ENCODE measurements at places on chromosomes 7 and 10.
A peak's percentile ranks its signal among the peaks of the same experiment; 100 is the strongest.

GRCh38 chr10:488933-489215 lies 200.6 kb downstream of the DIP2C start:
- DNase-seq = no peak

- no peak for DNase-seq
These were observed 705.5 kb downstream of the GRID1 start for GRCh38 chr10:85661123-85661522.

DNA sequence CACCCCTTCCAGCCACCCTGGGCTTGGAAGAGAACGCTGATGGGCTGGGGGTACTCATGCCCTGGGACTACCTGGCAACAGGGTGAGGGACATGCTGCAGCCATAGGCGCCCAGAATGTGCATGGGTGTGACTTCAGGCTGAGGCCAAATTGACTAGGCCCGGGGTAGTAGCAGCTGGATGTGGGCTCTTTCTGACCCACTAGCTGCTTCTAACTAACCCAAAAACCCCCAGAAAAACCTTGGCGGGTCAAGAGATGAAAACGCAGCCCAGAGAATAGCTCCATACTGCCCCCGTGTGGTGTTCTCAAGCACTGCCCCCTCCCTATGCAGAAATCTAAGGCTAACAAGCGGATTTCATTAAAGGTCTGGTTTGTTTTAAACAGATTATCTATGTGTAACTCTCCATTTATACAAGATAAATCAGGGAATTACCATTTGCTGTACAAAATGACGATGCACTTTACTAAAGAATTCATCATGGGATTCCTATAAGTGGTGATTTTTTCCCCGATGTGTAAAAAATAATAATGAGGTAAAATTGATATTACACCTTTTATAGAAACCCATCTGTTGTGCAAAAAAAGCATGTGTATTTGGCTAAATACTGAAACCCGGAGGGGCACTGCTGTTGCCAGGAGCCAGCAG lies 4.2 kb downstream of the SMARCD3 start:
- DNase-seq = peak; percentile 46

GRCh38 chr7:155374276-155375252 lies 76.9 kb downstream of the INSIG1 start:
- no peak for DNase-seq

- no peak for DNase-seq
These were observed 113.1 kb downstream of the C10orf105 start for GRCh38 chr10:71606257-71607081.

GRCh38 chr10:22557321-22557720 lies 157.1 kb downstream of the PIP4K2A start:
- DNase-seq = no peak

DNA sequence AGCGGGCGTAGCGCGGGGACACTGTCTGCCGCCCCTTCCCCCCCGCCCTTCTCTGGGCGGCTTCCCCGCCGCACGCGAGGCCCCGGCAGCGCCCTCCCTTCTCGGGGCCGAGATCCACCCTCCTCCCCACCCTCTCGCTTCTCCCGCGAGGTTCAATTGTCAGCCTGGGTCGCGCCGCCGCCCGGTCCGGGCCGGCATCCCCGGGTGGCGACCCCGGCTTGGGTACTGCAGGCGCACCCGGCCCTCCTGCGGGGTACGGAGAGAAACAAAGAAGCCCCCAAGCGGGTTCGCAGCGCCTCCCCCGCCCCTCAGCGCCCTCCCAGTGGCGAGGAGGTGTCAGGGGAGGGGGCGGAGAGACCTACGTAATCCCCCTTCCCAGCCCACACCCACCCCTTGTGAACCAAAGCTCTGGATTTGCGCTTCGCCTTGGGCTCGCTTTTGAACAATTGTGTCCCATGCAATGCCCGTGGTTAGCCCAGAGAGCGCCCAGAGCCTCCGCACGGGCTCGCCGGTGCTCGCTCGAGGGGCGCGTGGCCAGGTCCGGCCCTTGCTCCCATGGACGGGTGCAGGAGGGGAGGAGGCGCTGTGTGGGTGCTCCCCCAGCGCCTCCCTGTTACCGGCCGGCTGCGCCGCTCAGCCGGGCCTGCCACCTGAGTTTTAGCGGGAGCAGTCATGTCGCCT lies 634 bp downstream of the HECW1 start:
- no peak for DNase-seq

DNA sequence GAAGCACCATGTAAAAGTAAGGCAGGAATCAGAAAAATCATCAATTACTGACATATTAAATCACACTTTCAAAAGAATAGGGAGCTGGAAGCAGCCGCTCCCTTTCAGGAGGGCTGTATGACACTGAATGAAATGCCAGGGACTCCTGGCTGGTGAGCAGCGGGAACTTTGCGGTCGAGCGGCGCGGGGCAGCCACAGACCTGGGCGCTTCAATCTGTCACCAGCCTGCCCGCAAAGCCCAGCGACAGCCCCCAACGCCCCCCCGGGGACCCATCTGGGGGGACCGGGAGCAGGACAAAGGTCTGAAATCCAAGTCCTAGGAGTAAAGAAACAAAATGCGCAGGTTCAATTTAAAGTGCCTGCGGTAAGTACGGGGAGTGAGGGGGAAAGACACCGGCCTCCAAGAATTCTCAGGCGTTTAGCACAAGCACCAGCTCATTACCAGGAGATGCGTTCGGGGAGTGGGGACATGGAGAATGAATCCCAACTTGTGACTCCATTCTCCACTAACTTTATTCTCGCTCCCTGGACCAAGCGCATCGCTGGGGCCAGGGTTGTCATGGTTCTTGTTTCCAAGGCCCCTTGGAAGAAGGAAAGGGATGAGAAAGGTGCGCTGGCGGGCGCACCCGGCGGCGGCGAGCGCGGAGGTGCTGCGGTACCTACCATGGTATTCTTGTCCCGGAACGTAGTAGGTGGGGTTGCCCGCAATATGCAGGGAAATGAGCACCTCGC lies 824 bp downstream of the RELN start:
- DNase-seq = no peak

- no peak for DNase-seq
These were observed 204.6 kb downstream of the HDAC9 start for GRCh38 chr7:18700147-18700546.

DNA sequence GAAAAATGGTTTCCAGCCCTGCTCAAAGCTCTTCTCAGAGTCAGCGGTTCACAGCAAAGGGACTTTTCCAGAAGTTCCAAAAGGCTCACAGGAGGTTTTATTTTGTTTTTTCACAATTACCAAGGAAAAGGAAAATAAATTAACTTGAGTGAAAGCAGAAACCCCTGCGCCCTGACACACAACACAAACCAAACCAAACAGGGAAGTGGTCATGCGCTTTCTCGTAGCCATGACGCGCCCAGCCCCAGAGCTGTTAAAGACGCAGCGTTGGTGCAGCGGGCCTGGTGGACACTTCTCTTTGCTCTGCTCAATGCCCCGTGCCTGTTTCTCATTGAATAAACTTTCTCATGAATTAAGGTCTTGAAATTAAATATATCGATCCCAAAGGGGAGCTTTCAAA lies 134.4 kb upstream of the LYZL2 start:
- no peak for DNase-seq

- DNase-seq = no peak
These were observed 369.6 kb downstream of the FRMD4A start for GRCh38 chr10:13961097-13961496.

GRCh38 chr10:70558871-70559810 lies 43.4 kb downstream of the PRF1 start:
- DNase-seq = peak; percentile 56

DNA sequence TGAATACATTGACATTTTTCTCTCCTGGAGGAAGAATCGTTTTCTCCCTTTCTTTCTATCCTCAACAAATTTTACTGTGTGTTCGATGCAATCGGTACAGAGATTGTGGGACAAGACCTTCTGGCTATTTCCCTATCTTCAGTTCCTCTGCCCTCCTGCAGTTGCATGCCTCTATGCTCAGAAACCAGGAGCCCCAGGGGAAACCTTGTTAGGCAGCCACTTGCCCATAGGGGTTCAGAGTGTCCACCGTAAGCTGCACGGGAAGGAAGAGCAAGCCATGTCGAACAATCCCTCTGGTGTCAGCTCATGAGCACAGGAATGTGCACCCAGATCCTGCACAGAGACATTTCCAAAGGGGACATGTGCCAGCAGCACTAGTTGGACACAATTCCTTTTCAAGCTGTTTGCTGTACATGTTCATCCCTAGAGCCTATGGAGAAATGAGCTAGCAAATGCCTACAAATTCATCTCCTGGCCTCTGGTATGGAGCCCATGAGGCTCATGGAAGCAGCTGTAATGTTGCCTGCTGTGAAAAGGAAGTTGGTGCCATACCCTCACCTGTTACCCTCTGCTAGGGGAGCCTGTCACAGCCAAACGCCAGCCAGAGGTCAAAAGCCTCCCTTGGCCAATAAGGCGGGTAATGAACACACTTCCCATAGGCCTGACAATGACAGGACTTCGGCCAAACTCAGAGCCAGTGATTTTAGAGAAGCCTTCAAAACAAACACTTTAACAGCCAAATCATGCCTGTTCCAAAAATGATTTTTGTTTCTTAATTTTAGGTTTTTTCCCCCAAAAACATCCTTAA lies 35.9 kb upstream of the ASAH2 start:
- DNase-seq = no peak
